ENCODE measurements at places on chromosomes 13 and 19. TPM values are rescaled to one million over a fixed set of nuclear protein-coding genes. Genes with fewer than 3 reads are reported as not detected.
A peak's percentile ranks its signal among the peaks of the same experiment; 100 is the strongest.

- no peak for DNase-seq
Observed at GRCh38 chr19:38252941-38253691, 3.1 kb downstream of the PPP1R14A start.

Gene KCNK6
- total RNA-seq: 23.4 TPM

Gene LRRC25
- total RNA-seq: 3.9 TPM

DNA sequence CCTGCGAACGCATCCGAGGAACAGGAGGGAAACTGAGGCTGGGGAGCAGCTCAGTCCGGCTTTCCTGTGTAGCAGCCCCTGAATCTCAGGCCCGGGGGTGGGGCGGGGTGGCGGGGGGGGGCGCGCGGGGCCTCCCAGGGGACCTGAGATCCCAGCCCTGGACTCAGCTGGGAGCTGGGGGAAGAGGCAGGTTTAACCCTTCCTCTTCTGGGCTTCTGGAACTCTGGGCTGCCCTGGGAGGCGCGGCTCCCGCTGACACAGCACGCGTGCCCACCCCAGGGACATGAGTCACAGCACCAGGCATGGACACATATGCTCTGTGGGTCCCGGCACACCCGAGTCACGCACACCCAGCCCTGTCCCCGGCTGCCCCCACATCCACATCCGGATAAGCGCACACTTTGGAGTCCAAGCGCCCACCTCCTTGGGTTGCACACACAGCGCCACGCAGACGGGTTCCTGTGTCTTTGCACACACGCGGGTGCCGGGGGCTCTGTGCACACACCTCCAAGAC lies 3.5 kb upstream of the CIRBP start:
- DNase-seq: peak; percentile 64

DNA sequence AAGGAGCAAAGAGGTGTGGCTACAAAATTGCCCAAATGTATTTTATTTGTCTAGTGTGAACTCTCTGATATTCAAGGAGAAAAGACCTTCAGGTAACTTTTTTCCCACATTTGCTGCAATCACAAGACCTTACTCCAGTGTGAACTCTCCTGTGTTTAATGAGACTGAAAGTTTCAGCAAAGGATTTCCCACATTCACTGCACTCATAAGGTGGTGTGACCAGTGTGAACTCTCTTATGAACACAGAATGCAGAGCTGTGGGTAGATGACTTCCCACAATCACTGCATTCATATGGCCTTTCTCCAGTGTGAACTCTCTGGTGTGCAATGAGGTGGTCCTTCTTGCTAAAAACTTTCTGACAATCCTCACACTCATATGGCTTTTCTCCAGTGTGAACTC lies 16.4 kb downstream of the ZNF814 start:
- no peak for DNase-seq

DNA sequence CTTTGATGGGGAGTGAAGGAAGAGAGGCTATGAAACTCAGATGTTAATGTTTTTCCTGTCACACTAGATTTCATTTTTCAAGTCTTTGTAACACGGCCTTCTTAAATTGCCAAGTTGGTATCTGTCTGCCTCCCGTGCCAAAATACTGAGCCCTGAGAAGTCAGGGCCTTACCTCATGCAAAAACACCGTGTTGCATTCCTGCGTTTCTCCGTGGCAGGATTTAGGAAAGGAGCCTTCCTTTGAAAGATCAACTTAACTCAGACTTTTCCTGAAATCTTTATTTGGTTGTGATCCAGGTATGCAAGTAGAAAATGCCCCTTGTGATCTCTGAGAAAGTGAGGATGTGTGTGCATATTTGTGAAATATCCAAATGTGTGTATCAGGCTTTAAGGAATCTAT lies 1291.0 kb upstream of the SLC10A2 start:
- DNase-seq: no peak

DNA sequence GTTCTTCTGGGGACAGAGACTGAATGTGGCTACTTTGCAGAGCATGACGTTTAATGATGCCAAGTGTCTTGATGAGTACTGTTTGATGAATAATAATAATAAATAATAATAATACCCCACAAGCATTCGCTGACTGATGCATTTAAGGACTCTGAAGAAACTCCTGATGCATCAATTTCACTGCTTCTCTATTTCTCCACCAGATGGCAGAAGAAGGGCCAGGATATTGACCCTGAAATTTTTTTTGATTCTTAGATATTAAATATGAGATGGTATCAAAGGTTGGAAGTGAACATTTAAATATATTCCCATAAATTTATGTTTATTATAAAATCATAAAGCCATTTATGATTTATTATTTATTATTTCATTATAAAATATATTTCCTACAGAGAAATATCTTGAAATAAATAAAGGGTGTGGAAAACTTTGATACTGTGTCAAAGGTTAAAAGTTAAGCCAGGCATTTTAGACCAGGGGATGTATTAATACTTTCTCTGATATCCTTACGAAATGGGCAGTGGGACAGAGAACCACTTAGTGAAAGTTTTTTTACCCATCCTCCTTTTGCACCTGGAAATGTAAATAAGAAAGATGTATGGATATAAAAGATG lies 170.9 kb downstream of the LACC1 start:
- no peak for DNase-seq

Gene CD70
- total RNA-seq: 0.57 TPM

- DNase-seq: no peak
Observed at GRCh38 chr13:79973533-79973963, 367.4 kb downstream of the SPRY2 start.

DNA sequence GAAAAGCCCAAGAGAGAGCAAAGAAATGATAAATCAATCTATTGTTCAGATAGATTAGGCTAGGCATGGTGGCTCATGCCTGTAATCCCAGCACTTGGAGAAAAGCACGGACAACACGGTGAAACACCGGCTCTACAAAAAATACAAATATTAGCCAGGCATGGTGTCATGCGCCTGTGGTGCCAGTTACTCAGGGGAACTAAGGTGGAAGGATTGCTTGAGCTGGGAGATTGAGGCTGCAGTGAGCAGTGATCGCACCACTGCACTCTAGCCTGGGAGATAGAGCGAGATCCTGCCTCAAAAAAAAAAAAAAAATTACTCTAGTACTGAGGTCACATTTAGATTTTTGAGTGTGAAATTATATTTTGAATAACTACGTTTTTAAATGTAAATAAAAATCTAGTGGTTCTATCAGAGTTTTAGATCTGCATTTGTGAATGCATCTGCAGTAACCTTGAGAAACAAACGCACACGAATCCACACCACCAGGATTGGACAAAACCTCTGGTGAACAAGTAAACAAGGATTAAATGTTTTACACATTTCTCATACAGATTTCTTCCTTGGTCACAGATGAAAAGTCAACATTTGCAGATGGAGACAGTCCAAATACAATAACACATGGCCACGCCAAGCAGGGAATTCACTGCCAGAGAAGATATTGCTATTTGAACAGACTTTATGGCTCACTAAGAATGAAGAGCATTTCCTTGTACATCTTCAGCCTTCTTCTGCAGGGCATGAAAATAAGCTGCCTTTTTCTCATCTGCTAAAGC lies 917.6 kb downstream of the PCDH9 start:
- DNase-seq: peak; percentile 61

DNA sequence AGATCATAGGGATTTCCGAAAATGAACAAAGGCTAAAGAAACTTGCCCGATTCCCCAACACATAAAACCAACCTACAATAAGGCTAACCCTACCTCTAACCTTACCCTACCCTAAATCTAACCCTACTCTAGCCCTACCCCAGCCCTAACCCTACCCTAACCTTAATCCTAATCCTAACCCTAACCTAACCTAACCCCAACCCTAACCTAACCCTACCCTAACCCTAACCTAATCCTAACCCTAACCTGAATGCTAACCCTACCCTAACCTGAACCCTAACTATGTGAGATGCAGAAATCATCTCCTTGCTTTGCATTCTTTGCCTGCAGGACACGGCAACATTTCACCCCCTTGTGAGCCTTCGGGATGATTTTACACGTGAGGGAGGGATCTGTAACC lies 67.6 kb upstream of the SOX1 start:
- DNase-seq: no peak

- DNase-seq: no peak
Observed at GRCh38 chr19:33343859-33344572, 29.5 kb upstream of the CEBPG start.

Gene CAPS
- 15.0 TPM for total RNA-seq

Gene EIF3K
- 367 TPM for total RNA-seq

GRCh38 chr13:44240611-44241145 lies 132.9 kb upstream of the SERP2 start:
- DNase-seq: no peak

- no peak for DNase-seq
Observed at GRCh38 chr13:62387647-62388046, 972.0 kb upstream of the PCDH20 start.

Gene PRR19
- total RNA-seq: 1.0 TPM

DNA sequence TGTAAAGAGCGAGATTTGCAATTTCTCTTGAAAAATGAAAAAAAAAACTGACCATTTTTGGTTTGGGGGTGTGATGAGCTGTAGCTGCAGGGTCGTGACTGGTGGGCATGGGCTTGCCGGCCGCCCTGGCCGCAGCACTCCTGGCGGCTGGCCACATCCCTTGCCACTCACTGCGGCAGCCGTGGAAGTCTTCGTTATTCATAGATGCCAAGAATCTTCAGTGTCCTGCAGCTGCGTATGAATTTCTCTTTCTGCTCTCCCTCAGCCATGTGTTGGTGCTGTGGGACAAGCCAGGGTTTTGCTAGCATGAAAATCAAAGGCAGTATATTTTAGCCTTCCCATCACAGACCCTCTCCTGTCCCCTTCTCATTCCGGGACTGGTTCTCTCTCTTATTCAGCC lies 151.7 kb upstream of the TSHZ3 start:
- no peak for DNase-seq

DNA sequence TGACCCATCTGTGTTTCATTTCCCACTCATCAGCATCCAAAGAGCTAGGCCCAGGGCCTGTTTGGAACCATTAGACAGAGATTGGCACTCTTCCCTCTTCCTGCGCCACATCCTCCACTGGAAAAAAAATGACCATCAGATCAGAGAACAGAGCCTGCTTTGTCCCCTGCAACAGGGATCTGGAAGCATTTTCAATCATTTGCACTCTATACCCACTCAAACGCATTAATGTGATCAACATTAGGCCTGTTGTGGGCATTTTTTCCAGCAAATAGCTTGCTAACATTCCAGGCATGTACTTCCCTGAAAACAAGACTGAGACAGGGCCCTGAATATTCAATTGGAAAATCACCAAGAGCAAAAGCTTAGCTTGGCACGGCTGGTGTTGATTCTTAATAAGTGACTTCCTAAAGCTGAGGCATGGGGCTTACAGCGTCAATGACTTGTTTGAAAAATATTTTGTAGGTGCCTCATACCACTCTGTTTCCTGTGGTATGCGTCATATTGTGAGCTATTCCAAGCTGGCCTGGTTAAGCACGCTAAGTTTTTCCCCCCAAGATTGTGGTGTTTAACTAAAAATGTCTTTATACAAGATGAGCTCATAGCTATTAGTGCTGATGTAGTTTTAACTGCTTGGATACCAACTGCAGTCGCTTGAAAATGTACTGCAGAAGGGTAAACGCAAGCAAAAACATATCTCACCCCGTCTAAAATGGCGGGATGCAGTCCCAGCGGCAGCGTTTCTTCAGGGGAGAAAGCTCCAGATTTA lies 404.4 kb downstream of the SPRY2 start:
- DNase-seq: no peak

Gene CYP2A6
- total RNA-seq: 1.4 TPM

DNA sequence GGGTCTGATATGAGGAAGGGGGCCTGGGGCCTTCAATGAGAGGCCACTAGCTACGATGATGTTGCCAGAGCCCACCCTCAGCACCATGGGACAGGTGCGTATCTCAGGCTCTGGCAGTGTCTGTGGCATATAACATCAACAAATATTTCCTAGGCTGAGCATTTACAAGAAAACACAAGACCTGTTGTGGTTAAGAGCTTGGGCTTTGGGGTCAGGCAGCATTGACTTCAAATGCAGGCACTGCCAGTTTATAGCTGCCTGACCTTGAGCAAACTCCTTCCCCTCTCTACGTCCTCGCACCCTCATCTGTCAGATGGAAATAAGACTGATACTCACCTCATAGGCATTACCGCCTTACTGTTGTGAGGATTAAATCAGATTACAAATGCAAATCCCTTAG lies 156.0 kb downstream of the KATNAL1 start:
- no peak for DNase-seq

- DNase-seq: no peak
Observed at GRCh38 chr13:114185182-114185971, 6.3 kb downstream of the CFAP97D2 start.

Gene MYO1F
- total RNA-seq: 4.7 TPM

GRCh38 chr19:9498183-9498902 lies at the start of gene ZNF560:
ZNF560 (minus strand) TSS chr19:9498616; CDS start chr19:9475313, 23,303 bp downstream.
- DNase-seq: no peak

- no peak for DNase-seq
Observed at GRCh38 chr19:54626757-54627156, 3.5 kb upstream of the LILRB1 start.

- no peak for DNase-seq
Observed at GRCh38 chr13:89238496-89238895, 1567.3 kb downstream of the SLITRK5 start.

Gene JAK3
- 4.0 TPM for total RNA-seq

Gene TMIGD2
- total RNA-seq: not detected

- peak; percentile 36 for DNase-seq
Observed at GRCh38 chr13:51276636-51277035, 54.4 kb downstream of the FAM124A start.

- no peak for DNase-seq
Observed at GRCh38 chr19:43495082-43495481, 9.5 kb downstream of the PHLDB3 start.

Gene ZNF415
- total RNA-seq: 2.0 TPM

- DNase-seq: no peak
Observed at GRCh38 chr13:27663947-27664346, 42.3 kb downstream of the POLR1D start.

Gene HS6ST3
- total RNA-seq: 0.02 TPM

Gene CNN1
- 10.7 TPM for total RNA-seq

Gene PROZ
- not detected for total RNA-seq

DNA sequence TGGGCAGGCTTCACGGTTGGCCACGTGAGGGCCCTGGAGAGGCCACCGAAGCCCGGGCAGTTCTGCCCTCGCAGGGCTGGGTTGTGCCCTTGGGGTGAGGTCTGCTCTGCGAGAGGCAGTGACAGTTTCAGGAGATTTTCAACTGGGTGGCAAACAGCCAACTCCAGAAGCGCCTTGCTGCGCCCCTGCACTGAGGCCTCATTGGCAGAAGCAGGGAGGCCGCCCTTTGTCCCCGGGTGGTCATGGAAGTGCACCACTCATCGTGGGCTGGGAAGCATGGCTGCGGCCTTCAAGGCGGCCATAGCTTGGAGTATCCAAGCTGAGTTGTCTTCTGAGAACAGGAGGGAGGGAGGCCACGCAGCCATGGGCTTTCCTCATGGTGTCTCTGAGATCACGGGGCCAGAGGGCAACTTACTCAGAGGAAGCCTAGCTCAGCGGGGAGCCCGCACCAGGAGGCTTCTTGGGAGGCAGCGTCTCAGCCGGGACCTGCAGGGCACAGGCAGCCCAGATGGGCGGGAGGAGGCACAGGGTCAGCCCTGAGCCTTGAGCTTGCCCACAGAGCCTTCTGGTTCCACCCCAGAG lies 14.8 kb downstream of the PLEKHJ1 start:
- no peak for DNase-seq

DNA sequence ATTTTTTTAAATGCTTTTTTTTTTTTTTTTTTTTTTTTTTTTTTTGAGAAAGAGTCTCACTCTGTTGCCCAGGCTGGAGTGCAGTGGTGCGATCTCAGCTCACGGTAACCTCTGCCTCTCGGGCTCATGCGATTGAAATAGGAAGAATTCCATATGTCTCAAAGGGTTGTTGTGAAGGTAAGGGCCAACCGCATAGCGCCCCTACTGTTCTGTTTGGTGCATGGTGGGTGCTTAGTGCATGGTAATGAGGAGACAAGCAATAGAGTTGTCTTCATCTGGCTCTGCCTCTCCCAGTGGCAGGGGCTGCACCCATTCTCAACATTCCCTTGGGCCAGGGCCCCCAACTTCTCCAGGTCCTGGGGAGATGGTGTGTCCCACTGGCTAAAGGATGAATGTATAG lies 68.7 kb downstream of the RASL11A start:
- DNase-seq: peak; percentile 38

All from colonic mucosa (tissue), 4 donors.